ENCODE measurements at places on chromosomes 11 and 22.

DNA sequence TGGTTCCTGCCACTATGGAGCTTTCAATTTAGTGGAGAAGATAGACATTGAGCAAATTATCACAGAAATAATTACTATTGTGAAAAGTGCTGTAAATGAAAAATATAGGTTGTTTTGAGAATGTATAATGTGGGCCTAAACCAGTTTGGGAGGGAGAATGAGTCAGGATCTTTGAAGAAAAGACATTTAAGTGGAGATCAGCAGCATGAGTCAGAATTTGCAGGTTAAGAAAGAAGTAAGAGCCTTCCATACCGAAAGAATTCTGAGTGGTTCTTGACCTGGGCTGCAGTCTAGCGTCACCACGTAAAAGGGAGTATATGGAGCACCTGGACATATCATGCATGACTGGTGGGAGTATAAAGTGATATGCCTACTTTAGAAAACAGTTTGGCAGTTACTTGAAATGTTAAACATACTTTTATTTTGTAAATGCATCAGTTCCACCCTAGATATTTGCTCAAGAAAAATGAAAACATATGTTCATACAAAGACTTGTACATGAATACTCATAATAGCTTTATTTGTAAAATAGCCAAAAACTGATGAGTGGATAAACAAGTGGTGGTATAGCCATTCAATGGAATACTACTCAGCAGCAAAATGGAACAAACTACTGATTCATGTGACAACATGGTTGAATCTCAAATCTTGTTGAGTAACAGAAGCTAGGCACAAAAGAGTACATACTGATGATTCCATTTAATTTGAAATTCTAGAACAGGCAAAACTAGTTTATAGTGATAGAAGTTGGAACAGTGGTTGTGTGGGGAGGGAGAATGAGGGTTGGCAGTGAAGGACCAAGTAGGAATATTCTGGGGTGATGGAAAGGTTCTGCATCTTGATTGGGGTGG lies 99.2 kb downstream of the STIM1 start:
- DNase-seq = no peak

- DNase-seq = no peak
Observed at GRCh38 chr11:23010790-23011335, 150.6 kb upstream of the CCDC179 start.

- DNase-seq = no peak
Observed at GRCh38 chr11:79182794-79183193, 258.0 kb downstream of the TENM4 start.

DNA sequence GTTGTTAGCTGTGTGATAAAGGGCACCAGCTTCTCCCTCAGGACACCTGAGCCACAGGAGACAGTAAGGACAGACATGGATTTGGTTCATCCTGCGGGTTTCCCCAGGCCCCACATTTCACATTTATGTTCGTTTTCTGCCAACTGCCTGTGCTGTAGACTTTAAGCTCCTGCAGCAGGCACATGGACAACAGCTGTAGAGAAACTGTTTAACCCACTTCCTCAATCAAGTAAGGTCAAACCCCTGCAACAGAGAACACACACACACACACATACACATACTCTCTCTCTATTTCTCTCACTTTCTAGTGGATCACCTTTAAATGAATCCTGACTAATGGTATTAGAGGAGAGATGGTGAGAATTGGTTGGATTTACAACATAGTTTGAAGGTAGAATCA lies 90.7 kb downstream of the C11orf87 start:
- DNase-seq = no peak

DNA sequence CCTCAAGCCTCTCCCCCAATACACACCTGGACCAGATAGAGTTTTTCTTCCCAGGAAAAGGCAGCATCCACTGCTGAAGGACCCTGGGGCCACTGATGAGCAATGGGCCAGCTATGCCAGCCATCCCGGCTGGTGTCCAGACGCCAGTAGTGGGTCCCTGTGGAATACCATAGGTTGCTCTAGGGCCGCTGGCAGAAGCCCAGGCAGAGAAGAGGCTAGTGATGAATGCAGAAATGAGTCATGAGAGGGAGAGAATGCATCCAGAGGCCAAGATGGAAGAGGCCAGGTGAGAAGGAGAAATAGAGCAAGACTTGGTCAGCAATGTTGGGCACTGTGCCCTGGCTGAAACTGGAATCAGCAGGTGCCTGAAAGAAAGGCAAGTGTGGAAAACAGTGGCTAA lies 8.9 kb downstream of the HPX start:
- DNase-seq = no peak

All from right hindlimb (tissue), 1 donor.